CD4-positive, alpha-beta T cell treated with Interleukin-21 for 1 hour (primary cell): ENCODE measurements at places on chromosomes 4 and X.
A peak's percentile ranks its signal among the peaks of the same experiment; 100 is the strongest.

DNA sequence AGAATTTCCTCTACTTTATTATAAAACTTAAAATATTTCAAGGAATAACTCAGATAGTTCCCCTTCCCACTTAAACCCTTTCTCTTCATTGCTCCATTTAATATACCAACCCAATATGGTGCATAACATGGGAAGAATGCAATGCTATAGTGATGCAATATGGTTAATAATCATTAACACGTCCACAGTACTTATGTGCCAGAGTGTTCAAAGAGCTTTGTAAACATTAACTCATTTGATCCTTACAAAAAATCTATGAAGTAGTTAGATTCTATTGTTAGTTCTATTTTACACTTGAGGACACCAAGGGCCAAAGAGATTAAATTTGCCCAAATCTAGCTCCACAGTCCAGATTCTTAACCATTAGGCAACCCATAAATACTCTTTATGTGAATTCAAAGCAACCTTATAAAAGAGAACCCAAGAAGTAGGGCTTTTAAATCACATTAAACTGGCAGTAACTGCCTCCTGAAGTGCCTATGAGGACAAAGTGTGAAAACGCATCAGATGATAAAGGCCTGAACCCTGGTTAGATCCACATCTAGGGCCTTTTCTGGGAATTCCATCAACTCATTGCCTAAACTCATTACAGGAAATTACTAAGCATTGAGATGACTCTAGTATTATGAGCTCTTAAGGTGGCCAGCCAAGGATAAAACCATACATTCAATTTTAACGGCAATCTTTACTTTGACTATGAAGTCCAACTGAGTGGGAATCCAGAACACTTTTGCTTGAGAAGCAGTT is 94.3 kb downstream of the AREG start:
- DNase-seq = no peak

- DNase-seq = no peak
Observed at GRCh38 chrX:105502336-105502735, 281.8 kb upstream of the TEX13A start.

DNA sequence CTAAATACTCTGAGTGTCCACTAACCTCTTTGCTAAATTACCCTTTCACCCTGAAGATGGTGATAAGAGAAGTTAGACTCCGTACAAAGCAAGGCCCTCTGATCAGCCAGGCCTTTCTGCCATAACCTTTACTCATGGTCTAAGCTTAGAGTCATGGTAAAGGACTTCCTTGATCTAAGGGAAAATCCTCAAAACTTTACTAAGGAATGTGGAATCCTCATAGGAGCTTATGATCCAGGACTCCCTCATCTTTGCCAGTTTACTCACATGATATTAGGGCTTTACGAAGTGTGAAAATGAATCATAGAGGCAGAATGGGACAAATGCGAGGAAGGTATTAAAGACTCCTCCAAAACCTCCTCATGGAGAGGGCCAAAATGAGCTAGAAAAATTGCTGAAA is 7.9 kb upstream of the FAM13A start:
- no peak for DNase-seq

DNA sequence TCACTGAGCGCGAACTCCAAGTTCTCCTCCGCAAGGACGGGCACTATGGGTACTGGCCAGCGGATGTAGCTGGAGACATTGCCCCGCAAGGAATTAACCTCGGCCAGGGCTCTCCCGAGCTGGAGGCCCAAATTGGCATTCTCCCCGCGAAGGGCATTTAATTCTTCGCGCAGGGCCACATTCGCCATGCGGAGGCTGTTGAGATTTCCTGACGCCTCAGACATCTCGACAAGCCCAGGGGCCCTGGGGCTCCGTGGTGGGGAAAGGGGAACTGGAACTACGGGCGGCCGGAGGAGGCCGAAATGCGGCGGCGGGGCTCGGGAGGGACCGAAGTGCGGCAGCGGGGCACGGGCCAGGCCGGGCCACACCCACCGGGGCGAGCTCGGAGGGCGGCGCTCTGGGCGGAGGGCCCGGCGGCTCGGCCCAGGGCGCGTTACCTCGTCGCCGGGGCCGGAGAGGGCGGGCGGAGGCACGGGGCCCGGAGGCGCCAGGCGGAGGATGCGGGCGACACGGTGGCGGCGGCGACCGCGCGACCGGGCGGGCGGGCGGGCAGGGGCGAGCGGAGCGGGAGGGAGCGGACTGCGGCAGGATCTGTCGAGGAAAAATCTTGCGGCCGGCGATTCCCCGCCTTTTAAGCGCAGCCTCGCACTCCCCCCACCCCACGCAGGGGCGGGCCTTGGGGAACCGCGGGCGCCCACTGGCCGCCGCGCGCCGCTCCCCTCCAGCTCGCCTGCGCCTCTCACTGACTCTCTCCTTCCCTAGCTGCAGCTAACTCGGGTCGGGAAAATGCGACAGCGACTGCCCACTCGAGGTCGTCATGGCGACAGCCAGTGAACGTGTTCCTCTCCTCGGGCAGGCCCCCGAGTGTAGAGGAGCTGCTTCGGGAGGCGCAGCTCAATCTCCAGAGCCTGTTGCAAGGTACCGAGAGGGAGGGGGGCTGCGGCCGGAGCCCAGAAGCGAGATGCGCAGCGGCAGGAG is at the start of gene RTL5:
RTL5 (minus strand) TSS at position 599 of the 978 bp plus-strand sequence.
- DNase-seq = peak; percentile 68

- no peak for DNase-seq
Observed at GRCh38 chr4:77623091-77623490, 17.5 kb downstream of the CXCL13 start.

- no peak for DNase-seq
Observed at GRCh38 chr4:82481506-82481840, 51.1 kb downstream of the ENOPH1 start.

- DNase-seq = no peak
Observed at GRCh38 chr4:5753366-5753765, 42.4 kb downstream of the EVC start.

DNA sequence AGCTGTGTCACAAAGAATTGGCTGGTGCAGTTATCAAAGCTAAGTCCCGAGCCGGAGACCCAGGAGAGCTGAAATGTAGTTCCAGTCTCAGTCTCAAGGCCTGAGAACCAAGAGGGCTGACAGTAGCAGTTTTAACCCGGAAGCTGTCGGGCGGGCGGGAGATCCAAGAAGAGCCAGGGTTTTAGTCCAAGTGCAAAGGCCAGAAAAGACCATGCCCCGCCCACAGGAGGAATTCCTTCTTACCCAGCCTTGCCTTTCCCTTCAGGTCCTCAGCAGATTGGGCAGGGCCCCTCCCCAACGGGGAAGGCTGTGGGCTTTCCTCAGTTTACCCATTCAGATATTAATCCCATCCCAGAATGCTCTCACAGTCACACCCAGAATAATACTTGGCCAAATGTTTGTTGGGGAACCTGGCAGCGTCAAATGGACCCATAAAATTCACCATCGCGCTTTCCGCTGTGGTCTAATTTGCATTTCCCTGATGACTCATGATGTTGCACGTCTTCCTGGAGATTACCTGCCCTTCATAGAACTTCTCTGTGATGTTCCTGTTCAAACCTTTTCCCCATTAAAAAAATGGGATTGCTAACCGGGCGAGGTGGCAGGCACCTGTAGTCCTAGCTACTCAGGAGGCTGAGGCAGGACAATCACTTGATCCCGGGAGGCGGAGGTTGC is 16.2 kb downstream of the MAEA start:
- no peak for DNase-seq

DNA sequence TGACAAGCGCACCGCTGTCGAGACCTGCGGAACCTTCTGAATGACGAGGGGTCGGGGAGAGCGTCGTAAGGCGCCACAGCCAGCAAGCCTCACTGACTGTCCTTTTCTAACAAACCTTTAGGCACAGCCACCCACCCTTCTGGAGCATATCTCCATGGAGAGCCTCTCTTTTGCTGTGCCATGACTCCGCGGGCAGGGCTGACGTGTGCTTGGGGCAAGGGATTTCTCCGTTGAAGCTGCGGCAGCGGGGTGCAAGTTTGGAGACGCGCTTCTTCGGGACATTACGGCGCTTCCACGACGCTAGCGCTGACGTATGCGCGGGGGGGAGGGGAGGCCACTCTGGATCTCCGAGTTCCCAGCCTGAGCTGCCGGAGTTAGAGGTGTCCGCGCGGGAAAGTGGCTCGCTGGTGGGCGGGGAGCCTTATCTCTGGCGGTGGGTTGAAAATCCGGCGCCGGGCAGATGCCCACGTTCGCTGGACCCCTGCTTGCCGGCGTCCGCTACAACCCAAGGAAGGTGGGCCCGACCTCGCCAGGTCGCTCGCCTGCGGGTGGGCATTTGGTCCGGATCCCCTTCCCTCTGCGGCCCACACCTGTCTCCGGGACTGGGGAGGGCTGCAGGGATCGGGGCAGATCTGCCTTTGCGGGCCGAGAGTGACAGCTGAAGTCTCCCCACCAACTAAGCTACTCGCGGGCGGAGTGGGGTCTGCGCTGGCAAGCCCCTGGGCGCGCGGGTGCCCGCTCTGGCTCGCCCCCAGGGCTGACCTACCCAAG is 543 bp upstream of the SLC10A7 start:
- peak; percentile 85 for DNase-seq

DNA sequence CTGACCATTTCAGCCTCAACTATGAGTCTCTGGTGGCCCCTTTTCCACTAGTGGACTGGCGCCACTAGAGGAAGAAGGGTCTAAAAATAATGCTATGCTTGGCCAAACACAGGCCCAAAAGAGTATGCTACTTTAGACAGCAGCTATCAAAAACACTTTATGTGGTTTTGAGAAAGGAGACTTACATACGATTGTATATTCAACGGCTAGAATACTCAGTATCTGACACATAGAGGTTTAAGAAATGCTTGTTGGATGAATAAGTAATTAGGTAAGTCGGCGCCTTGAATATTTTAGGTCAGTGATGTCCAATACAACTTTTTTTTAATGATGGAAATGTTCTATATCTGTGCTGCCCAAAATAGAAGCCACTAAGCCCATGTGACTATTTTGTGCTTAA is 25.7 kb upstream of the TMPRSS11A start:
- no peak for DNase-seq

DNA sequence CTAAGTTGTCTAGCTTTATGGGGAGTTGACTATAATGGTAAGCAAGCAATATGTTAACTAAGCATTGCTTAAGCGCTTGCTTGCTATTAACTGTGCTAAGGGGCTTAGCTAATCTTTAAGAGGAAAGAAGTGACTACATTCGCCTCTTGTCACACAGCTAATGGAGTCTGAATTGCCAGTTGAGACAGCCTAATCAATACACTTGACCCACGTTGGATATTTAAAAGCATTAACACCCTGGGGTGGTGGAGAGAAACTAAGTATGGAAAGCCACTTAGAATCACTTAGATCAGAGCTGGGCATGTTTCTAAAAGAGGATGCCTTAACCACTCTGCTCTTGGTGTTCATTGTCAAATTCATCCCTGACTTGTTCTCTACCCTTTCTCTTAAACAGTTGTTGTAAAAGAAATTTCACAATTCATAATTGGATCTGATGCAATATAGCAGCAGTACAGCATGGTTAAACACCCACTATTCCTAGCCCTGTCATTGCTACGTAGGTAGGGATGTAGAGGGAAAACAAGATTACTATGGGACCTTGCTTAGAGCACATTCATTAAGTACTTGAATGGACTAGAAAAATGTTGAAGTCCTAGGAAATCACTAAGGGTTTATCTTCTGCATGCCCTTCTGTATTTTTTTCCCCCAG is 3.5 kb downstream of the ZAR1 start:
- DNase-seq = no peak

- DNase-seq = no peak
Observed at GRCh38 chr4:87108142-87108546, 112.3 kb downstream of the KLHL8 start.

- DNase-seq = no peak
Observed at GRCh38 chr4:16125571-16126445, 42.0 kb upstream of the PROM1 start.

DNA sequence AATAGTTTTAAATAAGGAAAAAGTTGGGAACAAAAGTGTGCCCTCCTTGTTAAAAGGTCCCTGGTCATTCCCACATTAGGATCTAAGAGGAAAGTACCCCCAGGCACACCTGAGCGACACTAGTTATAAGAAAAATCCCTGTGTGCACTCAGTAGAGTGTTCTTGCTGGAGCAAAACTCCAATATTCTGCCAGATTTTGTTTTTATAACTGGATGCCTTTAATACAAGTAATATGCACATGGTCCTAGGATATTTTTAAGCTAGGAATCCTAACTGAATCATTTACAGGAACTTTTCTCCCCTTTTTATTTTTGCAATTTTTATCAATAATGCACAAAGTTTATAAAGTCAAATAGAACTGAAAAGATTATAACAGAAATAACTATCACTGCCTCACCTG is 68.6 kb downstream of the BEND4 start:
- no peak for DNase-seq

DNA sequence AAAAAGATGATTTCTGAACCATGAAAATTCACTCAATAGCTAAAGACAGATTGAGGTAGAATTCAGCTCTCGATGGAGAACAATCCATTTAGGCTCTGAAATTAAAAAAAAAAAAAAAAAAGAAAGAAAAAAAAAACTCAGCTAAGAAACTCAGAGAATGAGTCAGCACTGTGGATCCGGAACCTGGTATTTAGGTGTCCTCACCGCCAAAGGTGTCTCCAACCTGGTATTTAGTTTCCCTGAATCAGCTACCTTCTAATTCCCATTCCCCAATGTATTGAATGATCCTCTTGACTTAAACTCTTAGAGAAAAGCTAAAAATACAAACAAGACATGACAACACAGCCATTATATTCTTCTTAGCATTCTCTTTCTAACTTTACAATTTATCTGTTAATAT is 150.3 kb upstream of the RASGEF1B start:
- no peak for DNase-seq

GRCh38 chr4:112515198-112516065 is 548 bp downstream of the NEUROG2 start:
- DNase-seq = peak; percentile 27

DNA sequence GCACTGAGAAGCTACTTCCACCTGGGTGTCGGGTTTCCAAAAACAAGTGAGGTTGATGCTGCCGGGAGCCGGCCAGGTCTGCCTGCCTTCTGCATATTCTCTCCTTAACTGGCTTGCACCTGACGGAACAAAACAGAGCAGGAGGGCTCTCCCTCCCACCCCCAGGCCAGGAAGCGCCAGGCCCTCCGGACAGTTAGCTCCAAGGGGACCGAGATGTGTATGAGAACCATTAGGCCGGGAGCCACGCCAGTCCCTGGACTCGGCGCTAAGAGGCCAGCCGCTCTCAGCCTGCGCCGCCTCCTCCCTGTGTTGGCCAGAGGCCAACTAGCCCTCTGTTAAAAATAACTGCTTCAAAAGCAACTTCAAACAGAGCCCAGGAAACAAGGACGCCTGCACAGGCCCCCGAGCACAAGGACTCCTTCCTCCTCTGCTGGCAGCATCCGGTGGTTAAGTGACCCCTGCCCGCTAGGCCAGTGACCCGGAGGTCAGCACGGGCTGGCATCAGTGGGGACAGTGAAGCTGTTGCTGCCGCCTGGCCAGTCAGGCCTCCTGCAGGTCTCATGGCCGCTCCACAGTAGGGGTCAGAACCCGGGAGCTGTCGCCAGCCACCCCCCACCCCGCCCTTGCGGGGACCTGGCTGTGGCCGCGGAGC is 107.9 kb downstream of the ABLIM2 start:
- no peak for DNase-seq

- DNase-seq = no peak
Observed at GRCh38 chrX:74525116-74525515, 89.3 kb downstream of the RLIM start.
